ENCODE measurements at places on chromosomes 16 and 17.

- no peak for DNase-seq
Measured at GRCh38 chr17:7701681-7702080, 3.3 kb upstream of the EFNB3 start.

DNA sequence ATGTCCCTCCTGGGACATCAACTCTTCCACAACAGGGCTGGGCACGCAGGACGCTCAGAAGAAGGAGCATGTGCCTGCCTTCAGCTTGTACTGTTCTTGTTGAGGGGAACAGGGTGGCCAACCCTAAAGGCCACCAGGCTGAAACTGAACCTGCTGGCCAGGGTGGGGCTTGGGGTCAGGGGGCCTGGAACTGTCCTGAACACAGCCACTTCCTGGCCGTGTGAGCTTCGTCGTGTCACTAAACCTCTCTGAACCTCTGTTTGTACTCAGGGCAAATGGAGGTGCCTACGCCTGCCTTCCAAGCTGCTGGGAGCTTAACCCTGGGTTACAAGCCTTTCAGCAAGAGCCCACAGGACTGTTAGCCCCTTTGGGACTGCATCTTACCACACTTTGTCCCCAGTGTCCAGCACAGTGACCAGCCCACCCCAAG, 6.7 kb downstream of the ARHGAP27 start:
- no peak for DNase-seq

DNA sequence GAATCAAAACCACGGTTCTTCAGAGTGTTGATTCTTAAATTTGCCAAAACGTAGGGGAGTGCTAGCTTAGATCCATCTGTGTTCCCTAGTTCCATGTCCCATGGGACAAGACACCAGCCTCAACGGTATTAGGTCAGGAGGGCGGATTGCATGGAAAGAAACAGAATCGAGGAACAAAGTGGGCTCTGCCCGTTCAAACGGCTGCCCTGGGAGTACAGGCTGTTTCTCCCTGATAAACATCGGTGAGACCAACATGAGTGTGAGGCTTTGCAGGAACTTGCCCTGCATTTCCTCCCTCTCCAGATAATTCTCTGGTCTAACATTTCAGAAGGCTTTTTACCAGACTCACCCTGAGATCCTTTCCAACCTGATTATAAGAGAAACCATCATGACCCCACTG, 82.2 kb downstream of the MRM3 start:
- no peak for DNase-seq

DNA sequence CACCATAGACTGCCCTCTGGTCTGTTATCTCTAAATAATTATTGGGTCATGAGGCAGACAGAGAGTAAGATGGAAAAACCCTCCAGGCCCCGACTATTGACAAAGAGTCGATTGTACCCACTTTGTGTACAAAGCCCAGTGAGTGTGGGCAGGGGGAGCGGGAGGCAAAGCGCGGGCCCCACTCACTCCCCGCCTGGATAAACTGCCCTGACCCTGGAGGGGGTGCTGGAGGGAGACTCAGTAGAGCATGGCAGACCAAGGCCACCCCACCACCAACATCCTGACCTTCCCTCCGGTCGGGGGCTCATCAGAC, 11.2 kb upstream of the CPSF4L start:
- no peak for DNase-seq

- DNase-seq = no peak
Measured at GRCh38 chr17:49759203-49759602, 4.7 kb downstream of the FAM117A start.

GRCh38 chr16:10870808-10871156, 6.2 kb upstream of the CIITA start:
- no peak for DNase-seq

DNA sequence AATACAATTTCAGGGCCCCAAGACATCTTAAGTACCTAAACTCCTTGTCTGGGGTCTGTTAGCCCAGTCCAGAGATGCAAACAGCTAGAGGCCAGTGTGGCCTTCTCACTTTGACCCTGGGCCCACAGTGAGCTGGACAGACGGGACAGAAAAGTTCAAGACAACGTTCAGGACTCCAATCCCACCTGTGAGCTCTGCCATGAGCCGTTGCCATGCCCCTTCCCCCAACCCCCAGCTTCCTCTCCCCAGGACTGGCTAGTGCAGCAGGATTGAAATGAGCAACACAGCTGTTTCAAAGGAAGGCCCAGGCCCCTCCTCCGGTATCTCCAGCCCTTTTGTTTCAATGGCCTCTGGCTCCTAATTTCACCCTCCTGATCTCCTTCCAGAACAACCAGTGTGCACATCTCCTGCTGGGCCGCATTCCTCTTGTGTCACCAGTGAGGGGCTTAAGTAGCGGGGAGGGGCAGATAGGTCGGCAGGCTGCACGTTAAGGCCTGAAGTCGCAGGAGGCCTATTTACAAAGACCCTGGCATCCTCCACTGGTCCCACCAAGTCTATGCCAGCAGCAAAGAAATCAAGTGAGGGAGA, 11.3 kb downstream of the AXIN2 start:
- no peak for DNase-seq

DNA sequence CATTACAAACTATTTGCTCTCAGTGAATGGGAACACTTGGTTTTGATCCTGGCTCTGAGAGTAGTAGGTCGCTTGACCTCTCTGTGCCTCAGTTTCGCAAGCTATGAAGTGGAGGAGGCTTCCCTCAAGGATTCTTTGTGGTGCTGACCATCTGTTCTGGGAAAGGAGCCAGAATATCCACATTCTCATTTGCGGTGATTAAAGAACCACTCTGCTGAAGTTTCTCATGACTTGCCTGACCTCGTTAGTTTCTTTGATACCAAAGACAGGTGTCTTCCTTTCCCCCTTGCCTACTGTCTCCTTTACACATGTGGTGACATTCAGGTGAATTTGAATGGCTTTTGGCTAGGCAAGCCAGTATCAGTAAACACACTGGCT, 116.0 kb downstream of the SNX29 start:
- DNase-seq = peak; percentile 19

- DNase-seq = no peak
Measured at GRCh38 chr17:27346228-27346899, 52.5 kb downstream of the WSB1 start.

GRCh38 chr17:53516636-53517035, 306.1 kb upstream of the KIF2B start:
- DNase-seq = no peak

GRCh38 chr17:50668025-50668837, 33.5 kb downstream of the ABCC3 start:
- no peak for DNase-seq

DNA sequence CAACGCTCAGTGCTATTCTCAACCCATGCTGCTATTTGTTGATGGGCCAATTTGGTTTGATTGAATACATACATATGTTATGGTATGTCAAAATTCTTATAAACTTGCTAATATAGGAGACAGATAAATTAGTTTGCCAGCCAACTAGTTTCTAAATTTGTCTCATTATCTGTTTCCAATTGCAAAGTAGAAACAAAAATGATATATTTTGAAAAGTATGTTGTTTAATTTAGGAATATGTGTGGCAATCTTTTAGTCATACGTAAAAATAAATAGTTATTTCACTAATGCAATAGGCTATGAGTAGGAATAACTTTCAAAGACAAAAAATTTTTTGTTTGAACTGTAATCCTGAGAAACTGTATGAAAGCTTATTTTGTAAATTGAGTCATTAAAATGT, 210.6 kb upstream of the KCNJ16 start:
- no peak for DNase-seq

Data from NCI-H1417 (cell line).